Forelimb muscle (tissue), 1 donor: ENCODE measurements at places on chromosomes 2 and 18.

DNA sequence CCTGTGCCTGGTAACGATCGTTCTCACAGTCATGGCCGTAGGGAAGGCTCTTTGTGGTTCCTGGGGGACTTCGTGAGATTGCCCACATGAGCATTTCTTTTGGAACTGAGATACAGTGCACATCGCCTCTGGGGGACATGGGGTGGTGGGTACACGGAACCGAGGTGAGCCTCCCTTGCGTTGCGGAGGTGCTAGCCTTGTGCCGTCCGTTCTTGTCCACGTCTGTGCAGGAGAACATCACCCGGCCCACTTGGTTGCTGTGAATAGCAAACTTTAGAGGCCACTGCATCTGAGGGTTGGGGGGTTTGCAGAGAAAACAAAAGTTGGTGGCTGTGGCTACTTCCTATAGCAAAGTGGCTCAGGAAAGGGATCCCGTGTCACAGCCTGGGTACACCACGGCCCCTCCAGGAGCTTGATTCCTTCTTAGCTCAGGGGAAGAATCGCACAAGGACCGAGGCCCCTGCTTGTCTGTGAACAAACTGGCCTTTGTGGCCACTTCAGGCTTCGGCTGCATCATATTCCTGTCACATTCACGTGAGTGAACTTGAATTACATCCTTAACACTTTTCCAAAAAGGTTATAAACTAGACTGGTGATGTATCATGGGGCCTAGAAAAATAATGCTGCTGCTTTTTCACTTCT lies 72.6 kb downstream of the LRRFIP1 start:
- no peak for DNase-seq

DNA sequence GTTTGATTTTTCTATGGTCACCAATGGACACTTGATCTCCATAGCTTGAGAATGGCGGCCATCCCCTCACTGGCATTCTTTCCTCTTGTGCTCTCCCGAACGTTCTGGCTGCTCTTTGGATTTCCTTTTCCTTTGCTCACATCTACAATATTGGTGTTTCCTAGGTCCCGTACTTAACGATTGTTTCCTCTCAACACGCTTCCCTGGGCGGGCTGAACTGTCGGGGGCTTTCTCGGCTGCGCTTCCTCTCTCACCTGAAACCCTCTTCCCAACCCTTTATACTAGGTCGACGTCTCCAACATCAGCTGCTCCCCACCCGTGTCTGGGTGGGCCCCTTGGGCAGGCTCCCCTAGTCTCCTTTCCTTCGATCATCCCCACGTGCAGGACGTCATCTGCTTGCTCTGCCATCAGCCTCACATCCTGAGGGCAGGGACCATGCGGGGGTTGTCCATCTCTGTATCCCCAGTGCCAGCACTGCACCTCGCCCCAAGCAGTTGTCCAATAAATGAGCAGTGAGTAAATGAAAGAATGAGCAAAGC lies 634 bp upstream of the DIS3L2 start:
- no peak for DNase-seq

DNA sequence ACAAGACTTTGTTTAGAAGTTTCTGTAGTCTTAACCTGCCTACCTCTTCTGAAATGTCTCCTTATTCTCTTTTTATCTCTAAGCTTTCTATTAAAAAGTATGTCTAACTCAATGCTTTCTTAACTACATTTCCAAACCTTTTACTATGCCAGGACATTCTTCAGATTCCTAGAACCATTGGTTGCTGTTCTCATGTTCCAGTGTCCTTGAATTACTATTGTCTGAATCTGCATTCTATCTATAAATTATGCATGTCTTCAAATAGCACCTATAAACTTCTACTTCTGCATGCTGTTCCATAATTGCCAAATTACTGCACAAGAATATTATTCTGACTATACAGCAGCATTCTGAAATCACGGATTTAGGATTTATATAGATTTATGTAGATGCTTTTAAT lies 166.0 kb upstream of the VWC2L start:
- DNase-seq, result no peak

- DNase-seq, result no peak
Measured at GRCh38 chr2:146503366-146503765, 1341.5 kb upstream of the ACVR2A start.

GRCh38 chr2:83990636-83991035 lies 468.4 kb downstream of the SUCLG1 start:
- DNase-seq, result no peak

GRCh38 chr2:28350196-28350595 lies 42.5 kb upstream of the FOSL2 start:
- DNase-seq, result no peak

DNA sequence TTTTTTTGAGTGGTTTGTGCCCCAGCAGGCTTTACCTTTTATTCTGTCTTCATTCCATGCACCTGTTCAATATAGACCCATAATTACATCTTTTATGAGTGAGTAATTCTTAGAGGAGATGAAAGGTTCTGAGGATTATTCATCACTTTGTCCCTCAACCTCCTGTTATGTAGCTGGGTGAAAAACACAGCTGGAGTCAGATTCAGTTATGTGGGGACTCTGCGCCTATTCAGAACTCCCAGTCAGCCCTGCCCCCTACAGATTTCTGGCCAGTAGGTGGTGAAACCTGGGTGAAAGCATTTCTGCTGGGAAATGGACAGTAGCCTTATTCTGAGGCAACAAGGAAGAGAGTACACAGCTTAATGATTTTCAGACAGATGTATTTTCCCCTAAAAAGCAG lies 107.8 kb downstream of the MGAT5 start:
- DNase-seq, result no peak

DNA sequence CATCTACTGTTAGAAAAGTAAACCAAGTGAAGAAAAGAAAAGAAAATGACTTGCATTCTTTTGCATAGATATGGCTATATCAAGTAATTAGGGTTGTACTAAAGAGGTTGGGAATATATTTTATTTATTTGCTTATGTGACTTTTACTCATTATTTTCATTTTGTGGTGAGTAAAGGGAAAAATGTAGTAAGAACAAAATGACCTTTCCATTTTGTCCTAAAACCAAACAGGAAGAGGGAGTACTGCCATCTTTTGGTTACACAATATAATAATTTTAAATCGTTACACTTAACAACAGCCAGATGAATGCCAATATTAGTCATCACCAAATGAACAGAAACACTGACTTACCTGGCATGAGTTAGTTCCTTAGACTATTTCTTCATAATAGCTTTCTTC lies 47.3 kb upstream of the NDUFV2 start:
- DNase-seq, result no peak

- no peak for DNase-seq
Measured at GRCh38 chr2:124805060-124805459, 780.0 kb downstream of the CNTNAP5 start.

DNA sequence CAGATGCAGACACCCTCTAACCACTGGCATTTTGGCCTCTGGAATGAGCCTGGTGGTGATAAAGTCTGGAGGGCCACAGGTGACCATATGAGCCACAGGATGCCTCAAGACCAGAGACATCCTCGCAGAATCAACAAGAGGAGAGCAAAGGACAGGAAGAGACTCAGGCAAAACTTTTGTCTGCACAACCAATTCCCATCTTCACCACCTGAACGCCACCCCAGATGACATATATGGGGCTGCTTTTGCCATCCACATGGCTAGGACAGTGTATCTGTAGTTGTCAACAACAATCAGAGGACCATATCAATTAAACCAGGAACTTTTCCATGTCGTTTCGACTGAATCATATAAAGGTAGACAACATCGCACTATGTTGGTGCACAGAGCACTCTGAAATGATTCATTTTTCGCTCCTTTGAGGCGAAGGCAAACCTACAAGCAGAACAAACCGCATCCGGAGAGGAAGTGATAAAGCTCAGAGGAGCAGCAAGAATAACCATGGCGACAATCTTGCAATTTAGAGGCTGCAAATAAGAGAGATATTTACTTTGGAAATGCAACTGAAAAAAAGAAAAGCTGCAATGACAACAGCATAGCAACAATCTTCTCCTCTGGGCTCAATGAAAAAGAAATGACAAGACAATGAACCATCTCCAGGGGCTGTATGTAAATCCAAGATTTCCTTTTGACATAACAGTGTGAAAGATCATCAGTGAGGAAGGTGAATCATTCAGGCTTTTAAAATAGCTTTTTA lies 204.5 kb downstream of the ARL4C start:
- no peak for DNase-seq

- DNase-seq, result no peak
Measured at GRCh38 chr18:59266886-59267502, 6.3 kb downstream of the RAX start.

GRCh38 chr2:43611987-43612894 lies 16.4 kb upstream of the THADA start:
- no peak for DNase-seq

DNA sequence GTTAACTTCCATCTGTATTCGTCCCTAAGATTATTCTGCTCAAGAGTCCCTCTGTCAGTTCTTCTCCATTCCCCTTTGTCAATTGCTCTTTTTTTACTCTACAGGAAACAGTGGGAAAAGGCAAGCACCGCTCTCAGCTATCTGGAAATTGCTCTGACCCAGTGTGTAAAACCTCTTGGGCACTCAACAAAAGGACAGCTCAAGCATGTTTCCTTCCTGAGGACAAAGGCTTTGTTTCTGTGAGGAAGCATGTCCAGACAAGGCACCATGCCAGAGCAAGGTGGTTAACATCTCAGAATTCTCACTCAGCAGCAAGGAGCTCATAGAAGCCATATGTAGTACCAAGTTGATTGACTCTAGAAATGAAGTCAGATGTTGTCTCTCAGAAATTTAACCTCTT lies 735.6 kb downstream of the TSN start:
- DNase-seq, result no peak

DNA sequence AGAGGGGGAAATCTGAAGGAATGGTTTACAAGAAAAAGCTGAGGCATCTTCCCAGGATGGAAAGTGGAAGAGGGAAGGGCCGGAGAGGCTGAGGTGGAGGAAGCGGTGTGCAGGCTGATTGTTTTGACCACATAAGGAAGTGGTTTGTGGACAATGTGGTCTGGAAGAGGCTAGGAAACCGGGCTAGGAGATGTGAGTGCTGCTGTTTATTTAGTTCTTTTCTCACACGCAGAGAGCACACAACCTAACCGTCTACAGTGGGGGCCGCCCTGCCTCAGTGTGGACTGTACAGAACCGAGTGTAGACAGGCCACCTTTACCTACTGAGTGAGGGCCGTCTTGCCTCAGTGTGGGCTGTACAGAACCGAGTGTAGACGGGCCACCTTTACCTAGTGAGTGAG lies 251.7 kb upstream of the PXDN start:
- no peak for DNase-seq

- DNase-seq, result no peak
Measured at GRCh38 chr2:181138816-181139215, 158.4 kb downstream of the UBE2E3 start.

DNA sequence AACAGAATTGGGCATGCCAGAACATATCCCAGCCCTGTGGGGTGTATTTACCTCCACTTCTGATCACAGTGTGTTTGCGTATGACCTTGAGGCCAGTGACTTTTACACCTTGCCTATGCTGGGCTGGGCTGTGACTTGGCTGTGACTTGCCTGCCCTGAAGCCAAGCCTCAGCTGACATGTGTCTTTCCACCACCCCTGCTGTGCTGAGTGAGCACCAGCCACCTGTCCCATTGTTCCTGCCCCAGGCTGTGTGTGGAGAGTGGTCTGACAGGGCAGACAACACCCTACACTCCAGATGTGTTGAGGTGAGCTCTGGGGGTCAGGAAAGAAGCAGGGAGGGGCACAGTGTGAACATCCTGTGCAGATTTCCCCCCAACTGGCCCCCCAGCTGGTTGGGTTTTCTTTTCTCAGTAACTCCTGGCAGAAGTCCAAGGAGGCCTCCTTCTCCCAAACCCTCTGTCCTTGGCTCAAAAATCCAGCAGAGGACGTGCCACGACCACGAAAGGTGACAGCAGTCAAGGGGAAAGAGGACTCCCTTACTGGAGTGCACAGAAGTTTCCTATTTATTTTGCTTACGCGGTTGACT lies 5.1 kb upstream of the STEAP3 start:
- peak; percentile 14 for DNase-seq

DNA sequence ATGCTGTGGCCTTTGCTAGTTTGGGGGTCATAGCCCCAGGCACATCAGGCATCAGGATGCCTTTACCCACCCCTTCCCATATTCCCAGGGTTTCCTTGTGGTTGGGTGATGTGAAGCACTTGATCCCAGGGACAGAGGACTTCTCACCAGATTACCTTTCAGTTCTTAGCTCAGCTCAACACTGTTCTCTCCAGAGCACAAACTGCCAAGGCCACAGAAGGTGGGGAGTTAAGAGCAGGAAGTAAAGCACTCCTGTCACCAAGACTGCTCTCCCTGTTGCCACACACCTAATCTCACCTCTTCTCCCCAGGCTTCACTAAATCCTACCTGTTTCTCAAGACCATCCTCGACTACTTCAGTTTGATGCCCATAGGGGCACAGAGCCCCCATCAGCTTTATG lies 25.9 kb downstream of the FHOD3 start:
- DNase-seq, result no peak

- DNase-seq, result no peak
Measured at GRCh38 chr2:64273524-64274398, 129.5 kb upstream of the PELI1 start.

DNA sequence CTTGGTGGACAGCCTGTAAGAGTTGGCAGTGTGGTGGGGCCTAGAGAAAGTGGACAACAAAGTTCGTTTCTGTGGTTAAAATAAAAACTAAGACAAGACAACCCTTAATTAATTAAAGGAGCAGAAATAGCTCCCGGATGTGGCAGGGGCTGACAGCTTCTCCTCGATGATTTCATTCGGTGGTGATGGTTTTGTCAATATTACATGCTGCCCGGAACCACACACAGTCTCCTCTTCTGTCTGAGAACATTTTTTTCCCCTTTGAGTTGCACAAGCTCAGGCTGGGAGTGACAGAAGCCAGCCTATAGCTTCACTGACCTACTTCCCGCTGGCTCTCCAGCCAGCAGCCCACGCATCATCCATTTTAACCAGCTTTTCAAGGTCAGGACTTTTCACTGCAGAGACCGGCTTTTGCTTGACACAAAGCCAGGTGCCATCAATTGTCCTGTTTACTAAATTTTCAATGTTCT lies 378.8 kb downstream of the SLC4A3 start:
- DNase-seq, result no peak

DNA sequence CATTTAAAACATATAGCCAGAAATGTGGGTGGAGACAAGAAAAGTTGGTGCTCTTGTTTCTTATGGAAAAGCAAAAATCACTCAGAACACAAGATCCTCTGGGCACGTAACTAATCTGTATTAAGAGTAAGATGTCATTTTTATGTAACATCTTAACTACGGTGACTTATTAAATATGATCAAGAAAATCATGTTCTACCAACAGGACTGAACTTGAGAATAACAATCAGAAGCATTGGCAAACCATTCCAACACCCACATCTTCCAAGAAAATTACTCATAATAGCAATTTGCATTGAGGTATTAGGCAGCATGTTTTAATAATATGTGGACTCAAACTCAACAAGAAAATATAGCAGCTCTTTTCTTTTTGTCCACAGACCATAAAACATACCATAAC lies 21.6 kb downstream of the MAP2 start:
- DNase-seq, result no peak

- no peak for DNase-seq
Measured at GRCh38 chr2:150978053-150978452, 283.6 kb downstream of the RBM43 start.
